SJSA1 (cell line): ENCODE measurements at places on chromosomes 2 and 18.

DNA sequence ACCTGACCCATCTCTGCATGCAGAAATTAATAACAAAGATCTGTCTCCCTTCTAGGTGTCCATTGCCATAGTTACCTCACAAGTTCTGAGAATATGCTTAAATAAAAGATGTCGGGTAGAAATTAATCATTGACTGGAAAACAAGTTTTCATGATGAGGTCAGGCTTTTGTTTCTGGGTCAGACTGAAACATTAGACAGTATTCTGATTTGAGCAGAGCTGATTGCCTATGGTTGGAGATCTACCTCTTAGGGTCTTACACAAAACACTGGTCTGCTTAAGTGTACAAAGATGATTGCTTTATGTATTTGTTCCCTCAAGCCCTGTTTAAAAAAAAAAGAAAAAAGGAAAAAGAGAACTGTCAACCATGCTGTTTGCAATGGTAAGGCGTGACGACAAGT, 956.4 kb downstream of the CPS1 start:
- no peak for DNase-seq

DNA sequence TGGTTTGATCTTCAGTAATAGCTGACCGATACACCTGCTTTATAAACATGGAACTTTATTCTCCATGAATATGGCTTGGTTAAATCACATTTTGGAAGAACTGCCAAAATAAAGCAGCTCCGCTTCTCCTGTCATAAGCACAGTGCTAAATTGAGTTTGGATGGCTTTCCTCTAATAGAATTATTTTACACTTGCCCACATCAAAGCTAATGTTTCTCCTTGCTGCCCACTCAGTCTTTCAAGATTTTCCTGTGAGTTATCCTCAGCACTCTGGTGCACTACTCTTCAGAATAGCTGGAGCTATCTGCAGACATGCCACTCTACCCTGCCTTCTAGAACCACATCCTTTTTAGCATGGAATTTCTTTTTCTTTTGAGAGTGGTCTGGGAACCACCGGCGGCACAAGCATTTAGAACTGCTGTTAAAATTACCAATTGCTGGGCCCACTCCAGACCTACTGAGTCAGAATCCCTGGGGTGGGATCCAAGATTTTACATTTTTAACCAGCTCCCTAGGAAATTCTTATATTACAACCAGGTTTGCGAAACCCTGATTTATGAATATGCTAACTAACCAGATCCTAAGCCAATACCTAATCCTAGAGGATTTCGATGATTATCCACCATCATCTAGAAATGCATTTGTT, 283.3 kb downstream of the AFF3 start:
- DNase-seq = no peak

- peak; percentile 45 for DNase-seq
Observed at GRCh38 chr2:177604271-177605065, 211.9 kb downstream of the AGPS start.

- DNase-seq = no peak
Observed at GRCh38 chr2:207126724-207127308, 38.9 kb downstream of the KLF7 start.

DNA sequence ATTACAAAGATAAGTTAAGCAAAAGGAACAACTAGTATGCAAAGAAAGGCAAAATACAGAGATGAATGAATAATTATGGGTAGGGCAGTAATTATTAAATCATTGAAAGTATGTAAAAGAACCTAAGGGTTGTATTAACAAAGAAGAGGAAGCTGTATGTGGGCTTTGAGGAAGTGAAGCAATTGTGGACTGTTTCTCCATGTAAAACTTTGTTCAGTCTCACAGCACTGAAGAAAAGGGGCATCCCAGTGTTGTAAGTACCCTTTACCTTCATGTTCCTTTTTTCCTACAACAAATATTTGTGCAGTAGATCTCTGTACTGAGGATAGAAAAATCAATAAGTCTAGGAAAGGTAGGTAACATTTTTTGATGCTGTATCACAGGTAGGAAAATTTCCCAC, 388.7 kb upstream of the NRP2 start:
- no peak for DNase-seq

DNA sequence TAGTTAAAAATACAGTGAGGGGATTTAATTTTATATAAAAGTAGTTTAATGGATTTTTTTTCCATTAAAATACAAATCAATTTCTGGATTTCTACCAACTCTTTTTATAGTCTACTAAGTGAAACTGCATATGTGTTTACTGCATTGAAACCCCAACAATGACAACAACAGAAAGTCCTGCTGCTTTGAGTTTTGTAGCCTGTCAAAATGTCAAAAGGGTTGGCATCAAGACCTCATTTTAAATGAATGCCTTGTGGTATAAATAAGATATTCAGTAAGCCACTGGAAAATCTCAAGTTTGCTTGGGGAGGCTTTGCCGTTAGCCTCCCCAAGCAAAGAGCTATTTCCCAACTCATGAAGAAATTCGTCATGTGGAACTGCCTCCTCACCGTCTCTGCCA, 440.3 kb upstream of the HNMT start:
- no peak for DNase-seq

DNA sequence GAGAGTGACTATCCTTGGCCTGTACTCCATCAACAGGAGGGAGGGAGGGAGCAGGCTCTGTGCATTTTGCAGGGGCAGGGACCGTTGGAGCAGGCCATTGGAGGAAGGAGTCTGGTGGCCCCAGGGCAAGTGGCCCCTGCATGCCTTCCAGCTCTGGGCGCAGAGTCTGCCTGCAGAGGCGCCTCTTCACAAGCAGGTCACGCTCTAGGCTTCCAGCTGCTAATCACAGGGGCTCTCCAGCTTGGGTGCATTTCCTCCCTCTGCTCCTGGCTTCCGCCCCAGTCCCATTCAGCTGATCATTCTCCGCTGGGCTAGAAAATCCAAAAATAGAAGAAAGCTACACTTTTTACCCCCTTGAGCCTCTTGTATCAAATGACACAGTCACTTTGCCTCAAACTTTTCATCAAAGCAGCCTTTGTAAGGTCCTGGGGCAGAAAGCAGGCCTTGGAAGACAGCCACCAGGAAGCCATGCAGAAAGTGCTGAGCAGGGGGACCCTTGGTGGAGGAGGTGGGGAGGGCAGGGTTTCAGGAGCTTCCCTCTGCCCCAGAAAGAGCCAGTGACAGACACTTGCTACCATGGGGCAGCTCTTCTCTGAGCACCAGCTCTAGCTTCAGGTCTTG, 11.3 kb downstream of the TMEM247 start:
- DNase-seq = no peak

DNA sequence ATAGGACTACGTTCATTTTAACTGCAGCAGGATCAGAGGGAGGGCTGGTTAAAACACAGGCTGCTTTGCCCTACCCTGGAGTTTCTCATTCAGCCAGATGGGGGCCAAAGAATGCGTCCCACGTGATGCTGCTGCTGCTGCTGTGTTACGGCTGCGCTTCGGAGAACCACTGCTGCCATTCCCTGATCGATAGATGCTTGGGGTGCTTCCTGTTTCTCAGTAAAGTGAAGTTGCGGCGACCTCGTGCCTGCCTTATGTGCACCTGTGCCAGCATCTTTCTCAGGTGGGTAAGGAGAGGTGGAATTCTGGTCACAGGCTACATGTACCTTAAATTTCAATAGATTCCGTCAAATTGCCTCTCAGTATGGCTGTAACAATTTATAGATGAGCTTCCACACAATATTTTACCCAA, 24.7 kb upstream of the TOGARAM2 start:
- no peak for DNase-seq

GRCh38 chr2:235734688-235735231, 240.9 kb downstream of the AGAP1 start:
- no peak for DNase-seq

DNA sequence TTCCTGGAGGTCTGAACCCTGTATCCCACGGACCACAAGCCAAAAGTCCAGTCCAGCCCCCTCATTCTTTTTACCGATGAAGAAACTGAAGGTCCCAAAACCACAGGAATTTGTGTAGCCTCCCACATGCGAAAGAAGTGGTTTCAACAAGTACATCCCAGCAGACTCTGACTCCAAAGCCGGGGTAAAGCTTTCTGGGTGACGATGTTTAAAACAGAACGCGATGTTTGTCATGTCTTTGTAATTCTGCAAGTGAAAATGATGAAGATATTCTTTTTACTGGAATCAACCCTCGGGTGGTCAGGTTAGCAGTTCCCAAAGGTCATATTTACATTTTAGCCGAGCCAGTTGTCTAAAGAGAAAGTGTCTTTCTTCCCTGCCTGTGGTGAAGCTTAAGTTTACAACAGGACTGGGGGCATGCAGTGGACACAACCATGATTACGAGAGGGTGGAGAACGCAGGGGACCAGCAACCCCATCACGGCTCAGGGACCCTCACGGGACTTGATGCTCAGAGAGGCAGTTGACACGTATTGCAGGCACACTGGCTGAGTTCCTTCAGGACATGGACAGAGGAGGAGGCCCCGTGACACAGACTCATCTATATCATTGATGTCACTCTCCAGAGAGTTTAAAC, 17.8 kb upstream of the TMEM131 start:
- peak; percentile 60 for DNase-seq

- DNase-seq = no peak
Observed at GRCh38 chr2:39228413-39229209, 15.2 kb downstream of the CDKL4 start.

DNA sequence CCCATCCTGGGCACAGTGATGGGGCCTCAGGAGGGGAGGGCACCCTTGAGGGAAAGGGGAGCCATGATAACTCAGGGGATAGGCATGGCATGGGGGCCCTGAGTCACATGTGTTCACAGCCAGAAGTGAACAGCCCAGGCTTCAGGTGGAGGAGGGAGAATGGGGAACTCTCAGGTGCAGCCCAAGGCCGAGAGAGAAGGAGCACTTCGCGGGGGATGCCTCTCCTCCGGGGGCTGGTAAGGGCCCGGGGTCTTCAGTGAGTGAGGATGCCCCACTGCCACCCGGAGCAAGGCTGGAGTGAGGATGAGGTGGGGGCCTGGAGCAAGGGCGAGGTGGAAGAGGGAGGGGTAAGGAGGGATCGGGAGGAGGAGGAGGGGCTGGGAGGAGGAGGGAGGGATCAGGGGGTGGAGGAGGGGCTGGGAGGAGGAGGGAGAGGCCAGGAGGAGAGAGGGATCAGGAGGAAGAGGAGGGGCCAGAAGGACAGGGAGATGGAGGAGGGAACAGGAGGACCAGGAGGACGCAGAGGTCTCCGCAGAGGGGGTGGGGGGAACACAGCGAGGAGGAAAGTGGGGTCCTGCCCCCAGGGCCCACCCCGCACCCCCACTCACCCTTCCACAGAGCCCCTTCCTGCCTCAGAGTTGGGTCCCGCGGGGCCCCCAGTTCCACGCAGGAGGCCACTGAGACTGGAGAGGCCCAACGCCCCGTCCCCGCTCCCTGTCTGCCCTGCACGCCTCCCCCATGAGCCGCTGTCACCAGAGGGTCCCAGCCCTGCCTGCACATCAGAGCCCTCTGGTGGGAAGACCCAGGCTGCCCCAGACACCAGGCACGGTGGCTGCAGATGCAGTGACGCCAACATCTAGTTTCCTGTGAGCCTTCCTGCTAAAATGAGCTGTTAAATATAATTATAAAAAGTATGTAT, 42.8 kb downstream of the RAMP1 start:
- no peak for DNase-seq
